ENCODE measurements at places on chromosomes 7 and 10.

GRCh38 chr10:244227-244626 is 109.0 kb downstream of the ZMYND11 start:
- DNase-seq, result no peak

DNA sequence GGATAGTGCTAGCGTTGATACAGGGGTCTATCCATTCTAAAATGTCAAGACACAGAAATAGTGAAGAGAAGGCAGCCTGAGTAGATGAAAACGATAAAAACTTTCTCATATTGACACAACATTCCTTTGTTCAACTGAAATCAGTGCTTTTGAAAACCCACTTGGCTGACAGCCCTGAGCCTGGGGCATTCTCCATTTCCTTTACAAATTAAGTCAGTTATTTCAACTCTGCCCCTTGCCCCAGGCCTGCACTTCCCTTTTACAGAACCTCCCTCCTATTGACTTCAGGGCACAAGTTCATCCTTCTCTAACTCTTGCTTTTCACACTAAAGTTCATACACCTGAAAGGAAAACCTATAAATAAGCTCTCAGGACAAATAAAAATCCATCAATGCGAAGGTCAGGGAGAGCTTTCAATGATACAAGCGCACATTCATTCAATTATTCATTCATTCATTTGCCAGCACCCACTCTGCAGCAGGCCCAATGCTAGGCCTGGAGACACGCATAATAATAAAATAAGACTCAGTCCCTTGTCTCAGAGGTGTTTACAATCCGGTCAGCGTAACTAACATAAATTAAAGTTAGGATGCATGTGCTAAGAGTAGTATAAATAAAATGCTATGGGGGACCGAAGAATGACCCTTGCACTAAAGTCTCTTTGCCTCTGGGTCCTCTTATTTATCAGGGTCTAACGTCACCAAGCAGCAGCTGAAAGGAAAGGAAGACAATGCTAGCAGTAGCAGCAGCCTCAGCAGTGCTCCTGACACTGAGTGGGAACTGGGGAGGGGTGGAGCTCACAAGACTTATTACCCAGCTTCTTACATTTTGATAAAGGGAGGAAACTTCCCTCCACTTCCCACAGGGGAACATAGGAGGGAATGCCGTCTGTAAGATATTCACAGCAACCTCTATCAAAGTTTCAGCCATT is 134.8 kb downstream of the PDE1C start:
- no peak for DNase-seq

DNA sequence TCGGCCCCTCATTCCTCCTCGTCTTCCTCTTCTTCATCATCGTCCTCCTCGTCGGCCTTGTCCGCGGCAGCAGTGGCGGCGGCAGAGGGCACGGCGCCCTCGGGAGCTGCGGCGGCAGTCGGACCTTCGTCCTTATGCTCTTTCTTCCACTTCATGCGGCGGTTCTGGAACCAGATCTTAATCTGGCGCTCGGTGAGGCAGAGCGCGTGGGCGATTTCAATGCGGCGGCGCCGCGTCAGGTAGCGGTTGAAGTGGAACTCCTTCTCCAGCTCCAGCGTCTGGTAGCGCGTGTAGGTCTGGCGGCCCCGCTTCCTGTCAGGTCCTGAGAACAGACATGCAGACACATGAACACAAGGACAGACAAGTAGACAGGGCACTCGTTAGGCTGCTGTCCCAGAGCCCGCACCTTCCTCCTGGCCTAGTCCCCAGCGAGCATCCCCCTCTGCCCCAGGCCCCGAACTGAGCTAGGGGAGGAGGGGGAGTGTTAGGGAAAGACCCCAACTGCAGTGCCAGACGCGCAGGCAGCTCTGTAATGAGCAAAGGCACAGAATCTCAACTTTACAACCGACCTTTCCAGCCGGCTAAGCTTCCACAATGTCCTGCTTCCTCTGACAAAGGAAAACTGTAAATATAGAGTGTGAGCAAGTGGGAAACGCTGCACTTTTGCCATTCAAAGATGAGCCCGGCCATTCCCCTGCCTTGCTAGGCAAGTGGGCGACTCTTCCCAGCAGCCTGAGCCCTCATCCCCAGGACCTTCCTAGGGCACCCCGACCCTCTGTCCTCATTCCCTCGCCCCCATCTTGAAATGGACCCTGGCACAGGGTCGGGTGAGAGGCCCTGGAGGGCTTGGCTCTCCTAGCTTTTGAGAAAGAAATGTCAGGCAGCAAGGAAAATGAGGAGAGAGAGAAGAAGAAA is 1.3 kb downstream of the HOXA7 start:
- DNase-seq, result peak; percentile 14

DNA sequence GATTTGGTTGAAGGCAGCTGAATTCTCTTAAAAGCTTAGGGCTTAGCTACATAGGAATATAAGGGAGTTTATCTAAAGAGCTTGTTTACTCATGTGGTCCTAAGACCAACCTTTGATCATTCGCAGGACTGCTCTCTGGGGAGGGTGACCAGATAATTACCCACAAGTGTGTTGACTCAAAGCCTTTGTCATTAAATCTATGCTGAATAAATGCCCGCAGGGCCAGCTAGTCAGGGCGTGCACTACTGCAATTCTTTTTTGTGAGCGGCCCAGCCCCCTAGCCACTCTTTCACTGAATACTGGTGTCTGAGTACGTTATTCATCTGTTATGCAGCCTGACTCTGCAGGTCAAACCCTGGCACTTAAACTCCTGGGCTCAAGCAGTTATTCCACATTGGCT is 69.6 kb downstream of the AKAP9 start:
- DNase-seq, result no peak

DNA sequence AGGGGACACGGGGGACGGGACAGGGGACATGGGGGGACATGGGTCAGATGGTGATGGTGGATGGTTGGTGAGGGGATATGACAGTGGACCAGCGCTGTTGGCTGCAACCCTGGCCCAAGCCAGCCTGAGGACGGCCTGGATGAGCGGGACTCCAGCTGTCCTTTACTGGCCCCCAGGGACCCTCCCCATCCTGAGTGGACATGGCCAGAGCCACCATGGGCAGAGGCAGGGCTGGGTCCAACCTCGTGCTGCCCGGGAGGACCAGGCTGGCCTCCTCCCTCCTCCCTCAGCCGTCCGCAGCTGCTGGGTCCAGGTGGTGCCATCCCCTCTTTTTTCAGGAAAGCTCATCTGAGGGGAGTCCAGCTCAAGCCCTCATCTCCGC is 30.4 kb downstream of the GET4 start:
- no peak for DNase-seq

GRCh38 chr7:4151926-4152549 is 530.1 kb upstream of the FOXK1 start:
- no peak for DNase-seq

- DNase-seq, result no peak
Measured at GRCh38 chr7:46725838-46726237, 804.8 kb upstream of the IGFBP3 start.

GRCh38 chr10:128165536-128165935 is 39.3 kb upstream of the MKI67 start:
- no peak for DNase-seq

DNA sequence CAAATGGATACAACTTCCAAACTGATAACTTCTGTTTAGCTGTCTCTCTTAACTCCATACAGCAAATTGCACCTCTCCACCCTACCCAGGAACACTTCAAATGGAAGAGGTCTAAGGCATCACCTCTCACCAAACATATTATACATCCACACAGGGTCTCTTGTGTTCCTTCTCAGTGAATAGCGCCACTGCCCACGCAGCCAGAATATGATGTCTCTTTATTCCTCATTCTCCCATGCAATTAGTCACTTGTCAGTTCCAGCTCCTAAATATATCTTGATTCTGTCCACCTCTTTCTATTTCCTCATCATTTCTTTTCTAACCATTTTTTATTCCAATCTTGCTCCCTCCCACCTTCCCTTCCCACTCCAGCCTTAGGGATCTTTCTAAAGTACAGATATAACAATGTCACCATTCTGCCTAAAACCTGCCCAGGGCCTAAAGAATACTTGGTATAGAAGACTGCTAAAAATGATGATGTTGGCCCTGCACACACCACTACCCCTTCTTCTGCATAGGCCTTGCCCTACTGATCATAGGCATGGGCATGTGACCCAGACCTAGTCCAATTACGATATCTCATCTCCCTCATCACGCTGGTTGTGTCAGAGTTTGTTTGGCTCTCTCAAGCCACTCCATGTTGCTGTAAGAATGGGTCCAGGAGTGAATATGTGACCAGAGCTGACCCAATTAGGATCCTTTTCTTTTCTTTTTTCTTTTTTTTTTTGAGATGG is 5.7 kb upstream of the TSPAN14 start:
- DNase-seq, result no peak

DNA sequence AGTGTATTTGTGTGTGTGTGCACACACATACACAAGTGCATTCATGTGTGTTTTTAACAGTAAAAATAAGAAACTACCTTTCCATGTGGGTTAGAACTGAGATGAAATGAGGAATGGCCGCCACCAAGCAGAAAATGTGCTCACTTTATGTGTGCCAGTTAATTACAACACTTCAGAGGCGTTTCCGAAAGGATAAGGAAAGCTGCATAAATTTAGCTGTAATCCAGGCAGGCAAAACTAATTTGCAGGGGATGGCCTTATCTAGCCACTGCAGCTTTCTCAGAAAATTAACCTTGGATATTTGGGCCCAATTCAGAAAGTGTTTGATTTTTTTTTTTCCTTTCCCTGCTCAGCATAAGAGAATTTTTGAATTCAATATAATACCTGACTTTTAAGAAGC is 328.8 kb upstream of the PHF14 start:
- DNase-seq, result no peak

DNA sequence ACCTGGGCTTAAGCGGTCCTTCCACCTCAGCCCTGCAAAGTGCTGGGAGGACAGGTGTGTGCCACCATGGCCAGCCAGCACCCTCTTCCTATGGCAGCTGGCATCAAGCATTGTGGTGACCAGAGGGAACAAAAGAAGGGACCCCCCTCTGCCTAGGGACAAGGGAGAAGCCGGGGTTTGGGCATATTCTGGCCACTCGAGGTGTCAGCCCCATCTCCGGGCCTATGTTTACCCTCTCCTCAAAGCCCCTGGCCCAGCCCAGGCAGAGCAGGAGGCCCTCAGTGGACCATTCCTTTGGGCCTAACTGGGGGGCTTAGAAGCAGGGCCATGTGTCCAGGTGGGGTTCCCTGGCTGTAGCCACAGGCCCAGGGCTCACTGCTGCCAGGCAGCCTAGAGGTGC is 23.9 kb downstream of the VSIR start:
- DNase-seq, result no peak

DNA sequence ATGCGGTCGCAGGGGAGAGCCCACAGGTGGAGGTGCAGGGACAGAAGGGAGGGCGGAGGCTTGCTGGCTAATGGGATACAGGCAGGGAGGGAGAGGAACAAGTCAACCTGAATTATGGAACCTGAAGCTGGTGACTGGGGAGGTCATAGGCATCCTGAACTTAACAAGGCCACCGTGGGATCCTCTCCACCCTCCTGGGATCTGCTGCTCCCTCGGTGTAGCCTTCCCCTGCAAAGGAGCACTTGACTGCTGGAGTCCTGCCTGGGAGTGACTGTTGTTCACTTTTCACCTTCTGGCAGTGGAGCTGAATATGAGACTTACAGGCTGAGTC is 223.1 kb downstream of the GFRA1 start:
- DNase-seq, result no peak

DNA sequence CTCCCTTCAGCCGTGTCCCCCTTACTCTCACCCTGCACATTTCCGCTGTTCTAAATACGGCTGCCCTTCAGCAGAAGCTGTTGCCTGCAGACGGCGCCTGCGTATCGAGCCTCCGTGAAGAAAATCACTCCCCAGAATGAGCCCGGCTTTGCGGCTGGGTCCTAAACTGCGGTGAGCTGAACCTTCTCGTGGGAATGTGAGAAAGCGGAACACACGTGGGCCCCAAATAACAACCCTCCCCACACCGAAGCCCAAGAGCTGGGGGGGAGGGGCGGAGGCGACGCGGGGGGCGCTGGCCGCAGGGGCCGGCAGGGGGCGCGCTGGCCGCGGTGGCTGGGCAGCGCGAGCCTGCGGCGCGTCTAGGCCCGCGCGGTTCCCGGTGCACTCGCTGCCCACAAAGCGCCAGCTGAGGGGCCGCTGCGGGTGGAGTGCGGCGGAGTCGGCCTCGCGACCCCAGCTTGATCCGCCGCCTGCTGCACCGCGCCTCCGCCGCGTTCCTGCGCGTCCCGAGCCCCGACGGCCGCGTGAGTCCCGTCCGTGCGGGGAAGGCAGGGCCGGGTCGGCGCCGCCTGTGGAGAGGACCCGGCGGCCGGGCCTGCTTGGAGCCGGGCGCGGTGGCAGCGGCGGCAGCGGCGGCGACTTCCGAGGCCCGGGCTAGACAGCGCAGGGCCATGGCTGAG is at the start of gene ZNF398:
ZNF398 (plus strand) TSS at position 382 of the 680 bp plus-strand sequence; CDS start at position 672, 290 bp downstream.
- DNase-seq, result peak; percentile 71

GRCh38 chr7:128427289-128427891 is 17.6 kb upstream of the IMPDH1 start:
- DNase-seq, result no peak

- DNase-seq, result no peak
Measured at GRCh38 chr10:114691442-114691941, 33.4 kb upstream of the ABLIM1 start.

DNA sequence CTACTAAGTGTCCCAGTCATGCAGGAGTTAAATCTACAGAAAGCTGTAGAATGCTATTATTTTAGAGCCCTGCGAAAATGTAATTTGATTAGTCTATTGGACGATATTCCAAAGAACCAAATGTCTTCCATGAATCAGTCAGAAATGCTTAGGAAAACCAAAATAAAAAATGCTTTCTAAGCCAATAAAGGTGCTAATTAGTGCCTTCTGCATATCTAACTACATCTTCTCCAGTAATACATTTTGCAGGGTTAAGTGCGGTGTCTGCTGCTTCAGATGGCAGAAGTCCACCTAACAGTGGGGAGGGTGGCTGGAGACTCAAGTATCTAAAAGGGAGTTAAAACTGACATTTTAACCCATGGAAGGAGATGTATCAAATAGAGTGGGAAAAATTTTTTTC is 50.1 kb downstream of the ITPRID1 start:
- DNase-seq, result no peak

DNA sequence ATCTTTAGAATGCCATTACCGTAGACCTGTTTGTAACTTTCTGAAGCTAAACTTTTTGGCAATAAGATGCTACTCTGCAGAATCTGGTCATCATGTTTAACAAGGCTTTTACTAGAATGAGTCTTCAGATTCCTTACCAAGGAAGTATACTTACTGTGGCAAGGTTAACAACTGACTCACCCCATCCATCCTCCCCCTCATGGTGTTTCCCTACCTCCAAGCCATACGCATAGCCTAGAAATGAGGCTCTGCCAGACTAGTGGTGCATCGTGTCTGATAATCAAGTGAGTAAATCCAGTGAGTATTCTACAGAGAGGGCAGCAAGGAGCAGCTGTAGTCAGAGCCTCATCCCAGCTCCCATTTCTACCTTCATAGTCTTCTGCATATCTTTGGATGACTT is 223.6 kb downstream of the IPMK start:
- DNase-seq, result no peak

Measured in T-cell (primary cell).